ENCODE measurements at places on chromosomes 6 and 20.

DNA sequence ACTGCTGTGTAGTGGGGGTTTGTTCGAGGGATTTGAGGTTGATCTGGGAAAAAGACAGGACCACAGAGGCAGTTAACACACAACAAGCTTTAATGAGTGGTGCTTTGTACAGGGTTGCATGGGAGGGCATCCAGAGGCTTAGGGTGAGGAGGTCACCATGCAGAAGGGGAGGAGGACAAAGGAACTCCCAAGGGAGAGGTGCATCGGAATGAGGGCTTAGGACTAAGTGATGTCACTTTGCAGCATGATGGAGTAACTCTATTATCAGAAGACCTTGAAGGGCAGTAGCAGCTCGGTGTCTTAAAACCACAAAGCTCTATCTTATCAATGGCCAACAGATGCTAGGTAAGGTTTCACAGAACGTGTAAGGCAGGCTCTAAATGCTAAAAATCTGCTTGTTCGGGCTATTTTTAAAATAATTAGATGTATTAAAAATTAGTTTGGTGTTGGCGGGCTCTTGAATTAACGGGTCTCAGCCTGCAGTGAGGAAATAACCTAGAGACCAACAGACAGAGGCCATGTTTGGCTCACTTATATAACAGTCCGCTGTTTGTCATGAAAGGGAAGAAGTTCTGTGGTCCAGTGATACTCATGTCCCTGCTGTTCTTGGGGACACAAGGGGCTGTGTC, 37.9 kb downstream of the MAN1A1 start:
- H3K27ac ChIP-seq = no peak overlapping the region
- H3K4me1 ChIP-seq = peaks cover 66% of the 10 kb centered on the region
- H3K4me3 ChIP-seq = no peak overlapping the region
- no peak for DNase-seq

GRCh38 chr6:159941286-159942113, 27.4 kb upstream of the IGF2R start:
- DNase-seq = peak; percentile 42
- H3K27me3 ChIP-seq = peaks cover 32% of the 10 kb centered on the region
- H3K36me3 ChIP-seq = no peaks in the 10 kb centered on the region
- H3K27ac ChIP-seq = no peak overlapping the region

- peaks cover 4% of the 10 kb centered on the region for H3K4me1 ChIP-seq
- no peak overlapping the region for H3K27ac ChIP-seq
- DNase-seq = no peak
- H3K36me3 ChIP-seq = no peaks in the 10 kb centered on the region
- H3K4me3 ChIP-seq = no peak overlapping the region
- H3K27me3 ChIP-seq = no peaks in the 10 kb centered on the region
Observed at GRCh38 chr6:134508862-134509498, 191.1 kb upstream of the SGK1 start.

- H3K4me1 ChIP-seq = no peaks in the 10 kb centered on the region
- no peaks in the 10 kb centered on the region for H3K36me3 ChIP-seq
- DNase-seq = no peak
- H3K27ac ChIP-seq = no peak overlapping the region
- no peak overlapping the region for H3K4me3 ChIP-seq
Observed at GRCh38 chr6:51992876-51993275, 94.5 kb downstream of the PKHD1 start.

Measured in activated naive CD4-positive, alpha-beta T cell treated with anti-CD3 and anti-CD28 coated beads, Interleukin-2, amount 10 ng/mL, durations not matched to agents 7 days and 5 days (primary cell).